Activated CD4-positive, alpha-beta T cell treated with anti-CD3 and anti-CD28 coated beads, Interleukin-10, Interleukin-2, amounts not matched to agents 100 ng/mL and 50 ng/mL, durations not matched to agents 16 hours and 8 hours (primary cell): ENCODE measurements at places on chromosomes 1 and 21.

DNA sequence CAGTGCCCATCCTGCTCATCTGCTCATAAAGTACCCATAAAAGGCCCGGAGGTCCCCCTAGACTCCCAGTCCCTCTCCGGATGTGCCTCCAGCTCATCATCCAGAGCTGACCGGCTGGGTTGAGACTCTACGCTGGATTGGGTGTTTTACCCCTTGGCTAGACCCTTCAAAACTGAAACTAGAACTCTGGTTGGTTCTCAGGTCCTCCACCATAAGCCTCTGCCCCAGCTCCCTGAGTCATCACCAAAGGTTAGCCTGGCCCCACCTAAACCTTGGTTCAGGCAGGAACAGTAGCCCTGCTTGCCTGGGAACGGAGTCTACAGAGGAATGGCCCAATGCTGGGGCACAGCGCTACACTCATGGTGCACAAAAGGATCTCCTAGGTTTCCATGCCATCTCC lies 75.1 kb downstream of the TLR5 start:
- DNase-seq = no peak

DNA sequence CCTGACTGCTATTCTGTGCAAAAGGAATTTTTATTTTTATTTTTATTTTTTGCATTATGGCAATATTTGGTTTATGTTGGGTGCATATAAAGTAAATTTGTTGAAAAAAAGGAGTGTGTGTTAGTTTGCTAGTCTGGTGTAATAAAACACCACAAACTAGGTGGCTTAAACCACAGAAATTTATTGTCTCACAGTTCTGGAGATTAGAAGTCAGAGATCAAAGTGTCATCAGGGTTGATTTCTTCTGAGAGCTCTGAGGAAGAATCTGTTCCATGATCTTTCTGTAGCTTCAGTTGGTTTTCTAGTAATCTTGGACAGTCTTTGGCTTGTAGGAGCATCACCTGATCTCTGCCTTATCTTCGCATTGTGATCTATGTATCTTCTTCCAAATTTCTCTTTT lies 6.5 kb downstream of the SLC30A7 start:
- no peak for DNase-seq

DNA sequence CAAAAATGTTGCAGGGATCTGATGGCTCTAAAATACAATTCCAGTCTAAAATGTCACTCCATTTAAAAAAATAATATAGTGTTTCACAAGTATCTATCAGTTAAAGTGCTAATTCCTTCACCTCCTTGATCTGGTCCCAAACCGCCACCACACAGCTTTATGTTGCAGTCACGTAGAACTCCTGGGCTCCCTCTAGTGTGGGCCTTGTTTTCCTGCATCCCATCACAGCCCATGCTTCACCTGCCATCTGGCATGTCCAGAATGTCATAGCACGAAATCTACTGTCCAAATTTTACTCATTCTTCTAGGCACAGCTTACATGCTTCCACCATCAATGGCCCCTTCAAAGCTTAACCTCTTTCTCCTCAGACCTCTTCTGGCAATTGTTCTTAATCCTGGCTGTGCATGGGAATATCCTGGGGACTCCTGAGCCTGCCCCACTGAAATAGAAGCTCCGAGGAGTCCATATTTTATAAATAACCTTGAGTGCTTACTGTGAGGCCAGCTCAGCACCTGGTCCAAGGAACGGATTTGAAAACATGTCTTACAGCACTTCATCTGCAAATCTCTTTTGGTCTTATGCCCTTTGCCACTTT lies 15.5 kb downstream of the FYB2 start:
- peak; percentile 10 for DNase-seq

DNA sequence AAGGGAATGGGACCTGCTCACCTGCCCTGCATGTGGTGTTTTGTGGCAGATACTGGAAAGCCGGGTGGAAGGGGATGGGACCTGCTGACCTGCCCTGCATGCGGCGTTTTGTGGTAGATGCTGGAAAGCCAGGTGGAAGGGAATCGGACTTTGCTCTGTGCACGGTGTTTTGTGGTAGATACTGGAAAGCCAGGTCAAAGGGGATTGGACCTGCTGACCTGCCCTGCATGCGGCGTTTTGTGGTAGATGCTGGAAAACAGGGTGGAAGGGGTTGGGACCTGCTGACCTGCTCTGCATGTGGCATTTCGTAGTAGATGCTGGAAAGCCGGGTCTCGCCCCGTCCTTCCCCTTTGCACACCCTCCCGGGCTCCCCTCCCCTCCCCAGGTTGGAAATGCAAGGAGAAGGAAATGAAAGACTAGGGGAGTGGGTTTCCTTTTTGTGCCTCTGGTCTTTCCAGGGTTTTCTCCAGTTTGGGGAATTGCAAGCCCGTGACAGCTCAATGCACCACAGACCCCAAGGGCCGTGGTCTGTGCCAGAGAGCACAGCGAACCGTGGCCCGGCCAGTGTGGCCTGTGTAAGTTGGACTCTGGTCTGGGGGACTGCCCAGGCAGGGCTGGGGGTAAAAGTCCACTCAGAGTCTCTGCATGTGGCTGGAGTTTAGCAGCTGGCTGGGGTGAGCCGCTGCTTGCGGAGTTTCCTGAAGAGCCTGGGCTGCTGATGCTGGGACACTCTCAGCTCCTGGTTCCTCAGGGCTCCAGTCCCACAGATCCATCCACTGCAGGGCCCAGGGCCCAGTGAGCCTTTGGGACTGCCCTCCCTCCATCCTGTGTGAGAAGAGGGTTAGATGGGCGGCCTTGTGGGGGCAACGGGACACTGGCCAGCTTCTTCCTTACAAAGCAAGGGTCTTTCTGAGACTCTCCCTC lies 105.5 kb downstream of the CRYAA start:
- DNase-seq = no peak
